ENCODE measurements at places on chromosomes 7 and 10.

GRCh38 chr10:43156590-43157341 is 18.5 kb downstream of the CSGALNACT2 start:
- no peak for DNase-seq

GRCh38 chr10:14578060-14578952 is 196.4 kb downstream of the FAM107B start:
- no peak for DNase-seq

DNA sequence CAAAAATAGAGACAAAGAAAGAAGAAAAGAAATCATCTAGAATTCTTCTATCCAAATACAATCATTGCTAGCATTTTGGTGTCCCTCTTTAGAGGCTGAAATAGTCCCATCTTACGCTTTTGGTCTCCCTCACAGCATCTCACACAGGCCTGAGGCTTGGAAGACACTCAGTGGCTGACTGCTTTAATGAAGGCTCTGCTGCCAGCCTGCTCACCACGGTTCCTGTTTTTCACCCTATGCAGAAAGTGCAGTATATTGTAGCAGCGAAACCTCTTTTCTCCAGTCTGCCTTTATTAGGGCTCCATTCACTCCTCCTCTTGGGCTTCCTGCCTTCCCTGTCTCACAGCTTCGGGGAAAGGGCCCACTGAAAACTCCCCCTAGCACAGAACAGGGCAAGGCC is 102.2 kb downstream of the JCAD start:
- DNase-seq: no peak

DNA sequence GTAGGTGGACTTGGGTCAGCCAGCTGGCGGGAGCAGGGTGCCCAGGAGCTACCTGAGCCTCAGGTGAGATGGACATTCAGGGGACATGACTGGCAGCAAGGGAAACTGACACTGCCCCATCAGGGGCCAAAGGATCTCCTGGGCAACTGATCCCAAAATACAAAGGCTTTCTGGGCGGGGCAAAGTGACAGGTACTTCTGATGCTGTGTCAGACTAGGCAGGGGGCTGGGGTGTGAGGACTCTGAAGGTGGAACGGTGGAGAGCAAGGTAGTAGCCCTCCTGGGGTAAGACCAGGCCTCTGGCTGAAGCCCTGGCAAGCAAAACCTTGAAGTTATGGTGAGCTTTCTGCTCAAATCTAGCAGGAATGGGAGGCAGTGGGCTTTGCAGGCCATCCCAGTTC is 4.4 kb downstream of the OPN4 start:
- DNase-seq: no peak

- DNase-seq: no peak
Observed at GRCh38 chr7:83882551-83882950, 233.6 kb upstream of the SEMA3E start.

GRCh38 chr10:116270771-116271592 is 2.0 kb downstream of the GFRA1 start:
- DNase-seq: no peak

GRCh38 chr10:81027223-81027622 is 489.5 kb downstream of the SH2D4B start:
- DNase-seq: no peak

DNA sequence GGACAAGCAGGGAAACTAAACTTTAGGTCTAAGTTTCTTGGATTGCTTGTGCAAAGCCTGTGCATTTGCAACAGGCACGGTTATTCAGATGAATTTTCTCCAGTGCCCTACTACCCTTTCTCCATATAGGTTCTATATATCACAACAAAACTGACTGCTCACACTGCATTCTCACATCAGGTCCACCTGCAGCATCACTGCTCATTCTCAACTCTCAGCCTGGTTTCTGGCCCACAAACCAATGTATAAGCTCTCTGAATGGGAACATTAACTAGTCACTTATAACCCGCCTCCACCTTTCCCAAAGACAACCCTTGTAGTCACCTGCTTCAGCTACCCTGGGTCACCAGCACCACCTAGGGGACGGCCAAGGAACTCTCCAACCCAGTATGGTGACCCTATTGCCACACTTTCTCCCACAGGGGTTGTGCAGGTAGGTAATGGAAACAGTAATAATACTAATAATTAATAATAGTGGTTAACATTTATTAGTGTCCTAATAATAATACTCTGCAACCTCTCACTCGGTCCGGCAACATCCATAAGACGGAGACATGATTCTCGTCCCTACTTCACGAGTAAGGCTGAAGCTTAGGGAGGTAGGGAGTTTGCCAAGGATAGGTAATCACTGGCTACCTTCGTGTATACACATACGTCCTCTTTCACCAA is 97.3 kb downstream of the CLEC2L start:
- no peak for DNase-seq

GRCh38 chr7:53325061-53325460 is 289.6 kb downstream of the POM121L12 start:
- DNase-seq: no peak

- no peak for DNase-seq
Observed at GRCh38 chr10:35563261-35563891, 41.8 kb upstream of the GJD4 start.

GRCh38 chr7:15995027-15995426 is 308.5 kb upstream of the MEOX2 start:
- DNase-seq: no peak

GRCh38 chr7:139159900-139160675 is 50.6 kb upstream of the ZC3HAV1 start:
- DNase-seq: no peak

GRCh38 chr10:57696641-57697040 is 571.1 kb downstream of the IPMK start:
- DNase-seq: no peak

DNA sequence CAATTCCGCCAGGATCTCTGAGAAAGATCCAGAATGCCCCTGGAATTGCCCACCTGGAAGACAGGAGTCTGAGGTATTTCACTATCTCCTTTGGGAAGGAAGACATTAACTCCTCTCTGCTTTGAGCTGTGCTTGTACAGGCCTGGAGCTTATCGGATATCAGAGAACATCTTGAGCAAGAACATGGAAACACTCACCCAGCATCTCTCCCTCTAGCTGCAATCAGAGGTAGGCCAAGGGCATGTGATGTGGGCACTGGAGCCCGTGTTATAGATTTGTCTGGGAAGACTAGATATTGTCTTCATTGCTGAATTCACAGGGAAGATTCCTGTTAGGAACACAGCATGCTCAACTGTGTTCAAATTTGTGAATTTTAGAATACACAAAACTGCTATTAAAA is 233.9 kb downstream of the PHF14 start:
- DNase-seq: no peak

- DNase-seq: no peak
Observed at GRCh38 chr10:48587101-48587500, 17.8 kb downstream of the ARHGAP22 start.

GRCh38 chr7:12746211-12746610 is 58.8 kb downstream of the ARL4A start:
- DNase-seq: no peak

DNA sequence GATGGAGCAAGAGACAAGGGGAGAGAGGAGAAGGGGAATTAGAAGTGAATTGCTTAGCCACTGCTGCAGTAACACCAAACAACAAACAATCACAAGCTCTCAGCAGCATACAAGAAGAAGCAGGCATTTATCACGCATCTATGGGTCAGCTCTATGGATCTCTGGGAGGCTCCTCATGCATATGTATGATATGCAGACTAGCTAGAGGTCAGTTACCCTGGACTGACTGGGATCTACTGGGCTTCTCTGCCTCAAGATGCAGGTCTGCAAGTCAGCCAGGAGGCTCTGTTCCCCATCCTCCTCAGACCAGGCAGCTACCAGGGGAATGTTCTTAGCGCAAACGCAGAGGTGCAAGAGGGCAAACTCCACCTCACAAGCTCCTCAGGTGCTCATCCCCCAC is 64.7 kb upstream of the SEM1 start:
- DNase-seq: no peak

GRCh38 chr7:96097835-96098234 is 224.1 kb downstream of the SLC25A13 start:
- no peak for DNase-seq

DNA sequence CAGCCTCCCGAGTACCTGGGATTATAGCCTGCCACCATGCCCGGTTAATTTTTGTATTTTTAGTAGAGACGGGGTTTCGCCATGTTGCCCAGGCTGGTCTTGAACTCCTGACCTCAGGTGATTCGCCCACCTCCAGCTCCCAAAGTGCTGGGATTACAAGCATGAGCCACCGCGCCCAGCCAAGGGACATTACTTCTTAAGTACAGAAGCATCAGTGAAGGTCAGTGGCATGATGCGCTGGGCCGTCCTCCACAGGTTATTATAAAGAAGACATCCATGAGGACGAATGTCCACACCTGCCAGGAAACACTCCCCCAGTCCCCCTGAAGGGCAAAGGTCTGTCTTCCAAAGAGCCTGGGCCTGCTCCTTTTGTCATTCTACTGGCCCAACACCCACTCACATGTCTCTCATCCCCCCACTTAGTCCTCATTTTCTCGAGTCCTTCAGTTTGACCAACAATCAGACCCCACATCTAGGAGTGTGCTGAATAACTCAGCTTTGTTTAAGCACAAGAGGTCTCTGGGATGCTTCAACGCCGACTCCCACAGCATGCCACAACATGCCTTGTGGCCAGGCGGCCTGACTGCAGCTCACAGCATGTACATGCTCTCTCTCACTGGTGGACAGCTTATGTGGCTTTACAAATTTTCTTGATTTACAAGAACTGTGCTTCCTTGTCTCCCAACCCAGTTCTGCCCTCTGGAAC is 73.0 kb downstream of the CTBP2 start:
- DNase-seq: no peak

GRCh38 chr10:111440501-111440900 is 363.7 kb downstream of the ADRA2A start:
- DNase-seq: no peak

GRCh38 chr7:112225006-112225405 is 18.5 kb downstream of the ZNF277 start:
- DNase-seq: no peak

DNA sequence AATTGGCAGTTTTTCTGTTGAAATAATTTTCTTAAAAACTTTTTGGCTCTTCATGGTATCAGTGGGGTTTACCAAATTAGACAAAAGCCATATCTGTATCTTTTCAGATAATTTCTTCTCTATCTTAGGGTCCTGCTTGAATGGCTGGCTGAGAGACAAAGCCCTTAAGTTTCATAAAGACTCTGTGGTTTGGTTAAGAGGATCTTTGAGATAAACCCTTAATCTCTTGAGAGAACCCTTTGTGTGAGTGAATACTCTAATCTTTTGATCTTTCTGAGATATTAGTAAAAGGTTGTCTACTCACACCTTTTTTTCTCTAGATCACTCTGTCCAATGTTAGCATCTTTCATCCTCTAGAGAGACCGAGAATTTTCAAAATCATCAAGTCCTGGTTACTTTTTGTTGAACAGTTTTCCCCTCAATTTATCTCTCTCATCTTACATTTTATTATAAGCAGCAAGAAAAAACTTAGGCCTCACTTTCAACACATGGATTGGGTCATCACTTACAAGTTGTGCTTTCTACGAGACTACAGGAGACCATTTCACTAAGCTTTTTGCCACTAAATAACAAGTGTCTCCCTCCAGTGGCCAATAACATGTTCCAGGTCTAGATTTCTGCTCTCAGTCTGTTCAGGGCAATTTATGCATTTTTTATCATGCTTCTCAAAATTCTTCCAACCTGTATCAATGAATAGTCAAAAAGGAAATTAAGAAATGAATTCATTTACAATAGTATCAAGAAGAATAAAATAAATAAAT is 28.4 kb downstream of the DNAJC9 start:
- no peak for DNase-seq

GRCh38 chr7:138515001-138515528 is 55.0 kb downstream of the TRIM24 start:
- DNase-seq: no peak

DNA sequence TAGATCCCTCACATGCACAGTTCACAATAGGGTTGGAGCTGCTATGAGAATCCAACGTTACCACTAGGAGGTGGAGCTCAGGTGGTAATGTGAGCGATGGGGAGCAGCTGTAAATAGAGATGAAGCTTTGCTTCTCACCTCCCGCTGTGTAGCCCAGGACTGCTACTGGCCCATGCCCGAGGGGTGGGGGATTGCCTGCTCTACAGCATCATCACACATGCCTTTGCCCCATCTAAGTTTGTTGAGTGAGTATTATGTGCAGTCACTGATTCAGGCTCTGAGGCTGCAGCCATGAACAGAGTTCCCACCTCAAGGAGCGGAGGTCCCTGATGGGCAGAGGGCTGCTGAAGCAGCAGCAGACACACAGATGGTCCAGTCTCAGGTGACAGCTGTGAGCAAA is 94.1 kb downstream of the CHST15 start:
- DNase-seq: no peak

GRCh38 chr10:124700293-124701037 is 43.7 kb downstream of the FAM53B start:
- no peak for DNase-seq

DNA sequence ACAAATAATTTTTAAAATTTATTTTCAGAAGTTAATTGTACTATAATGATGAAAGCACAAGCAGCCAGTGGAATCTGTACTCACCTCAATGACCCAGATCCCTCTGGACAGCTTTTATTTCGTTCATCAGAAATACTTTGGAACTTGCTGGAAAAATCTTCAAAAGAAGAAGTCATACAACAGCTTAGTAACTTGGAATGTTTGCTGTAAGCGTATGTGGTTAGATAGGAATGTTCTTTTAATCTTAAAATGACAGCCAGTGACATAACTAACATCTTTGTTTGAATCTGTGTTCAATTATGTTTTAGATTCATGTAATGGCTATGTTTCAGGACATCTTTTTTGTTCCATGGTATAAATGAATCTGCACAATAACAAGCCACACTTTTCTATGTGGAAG is 26.8 kb downstream of the CFAP69 start:
- DNase-seq: no peak

DNA sequence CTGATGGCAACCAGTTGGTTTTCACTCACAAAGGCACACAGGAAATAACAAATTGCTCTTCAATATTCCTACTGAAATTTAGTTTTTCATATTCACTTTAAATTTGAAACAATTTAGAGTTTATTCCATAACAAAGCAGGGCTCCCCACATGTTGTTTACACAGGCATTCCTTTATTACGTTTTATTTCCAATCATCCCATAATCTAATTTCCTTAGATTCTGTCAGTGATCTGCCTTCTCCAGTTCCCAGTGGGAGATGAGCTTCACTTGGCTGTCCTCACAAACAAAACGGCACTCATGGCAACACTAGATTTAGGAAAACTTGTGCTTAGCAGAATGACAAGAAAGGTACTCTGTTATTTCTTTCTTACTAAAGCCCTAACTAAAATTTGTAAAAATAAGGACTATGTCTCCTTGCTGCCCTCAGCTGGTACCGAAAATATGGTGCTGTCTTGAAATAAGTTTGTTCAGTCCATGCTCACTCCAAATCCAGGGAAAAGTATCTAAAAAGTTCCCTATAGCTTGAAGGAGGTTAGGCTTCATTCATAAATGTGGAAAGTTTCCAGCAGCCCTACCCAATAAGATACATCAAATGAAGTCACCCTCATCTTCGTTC is 23.0 kb downstream of the PHYH start:
- DNase-seq: no peak

Data from activated naive CD8-positive, alpha-beta T cell treated with anti-CD3 and anti-CD28 coated beads, Interleukin-2, amount 50 U/mL, for 16 hours (primary cell).